ENCODE measurements at places on chromosomes 7 and 10. TPM values are rescaled to one million over a fixed set of nuclear protein-coding genes. Genes with fewer than 3 reads are reported as not detected.
A peak's percentile ranks its signal among the peaks of the same experiment; 100 is the strongest.

GRCh38 chr7:54581511-54581910, 39.3 kb downstream of the VSTM2A start:
- DNase-seq = no peak
- no peaks in the 10 kb centered on the region for H3K27me3 ChIP-seq
- no peak overlapping the region for H3K4me3 ChIP-seq
- H3K4me1 ChIP-seq = no peaks in the 10 kb centered on the region
- H3K36me3 ChIP-seq = no peaks in the 10 kb centered on the region

DNA sequence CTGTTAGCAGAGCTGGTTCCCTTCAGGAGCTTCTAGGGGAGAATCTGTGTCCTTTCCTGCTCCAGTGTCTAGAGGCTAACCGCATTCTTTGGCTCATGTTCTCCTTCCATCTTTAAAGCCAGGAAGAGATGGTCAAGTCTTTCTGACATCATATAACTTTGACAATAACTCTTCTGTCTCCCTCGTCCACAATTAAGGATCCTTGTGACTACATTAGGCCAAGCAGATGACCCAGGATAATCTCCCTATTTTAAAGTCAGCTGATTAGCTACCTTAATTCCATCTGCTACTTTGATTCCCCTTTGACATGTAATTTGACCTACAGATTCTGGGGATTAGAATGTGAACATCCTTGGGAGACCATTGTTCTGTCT, 28.1 kb upstream of the SLC26A4 start:
- no peaks in the 10 kb centered on the region for H3K36me3 ChIP-seq
- no peak overlapping the region for H3K27ac ChIP-seq
- no peaks in the 10 kb centered on the region for H3K4me1 ChIP-seq
- no peak overlapping the region for H3K4me3 ChIP-seq

DNA sequence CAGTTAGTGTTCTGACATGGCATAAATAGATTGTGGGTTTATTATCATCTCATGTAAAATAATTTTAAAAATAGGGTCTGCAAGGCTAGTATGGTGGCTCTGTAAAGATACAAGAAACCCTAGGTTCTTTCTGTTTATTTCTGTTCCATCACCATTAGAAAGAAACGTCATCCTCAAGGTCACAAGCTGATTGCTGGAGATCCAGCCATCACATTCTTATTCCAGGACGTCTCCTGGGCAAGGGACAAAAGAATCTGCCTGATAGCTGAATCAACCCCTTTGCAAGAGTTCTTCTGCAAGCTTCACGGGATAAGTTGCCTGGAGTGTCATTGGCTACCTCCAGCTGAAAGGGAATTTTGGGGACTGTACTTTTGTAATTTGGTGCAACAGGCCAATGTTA, 184.4 kb downstream of the CAMK1D start:
- no peaks in the 10 kb centered on the region for H3K36me3 ChIP-seq
- no peak overlapping the region for H3K4me3 ChIP-seq
- no peak for DNase-seq
- no peak overlapping the region for H3K27ac ChIP-seq

GRCh38 chr10:128191847-128192246, 65.6 kb upstream of the MKI67 start:
- H3K27me3 ChIP-seq = peaks cover 4% of the 10 kb centered on the region
- no peaks in the 10 kb centered on the region for H3K4me1 ChIP-seq
- no peaks in the 10 kb centered on the region for H3K36me3 ChIP-seq
- H3K4me3 ChIP-seq = no peak overlapping the region
- no peak for DNase-seq

DNA sequence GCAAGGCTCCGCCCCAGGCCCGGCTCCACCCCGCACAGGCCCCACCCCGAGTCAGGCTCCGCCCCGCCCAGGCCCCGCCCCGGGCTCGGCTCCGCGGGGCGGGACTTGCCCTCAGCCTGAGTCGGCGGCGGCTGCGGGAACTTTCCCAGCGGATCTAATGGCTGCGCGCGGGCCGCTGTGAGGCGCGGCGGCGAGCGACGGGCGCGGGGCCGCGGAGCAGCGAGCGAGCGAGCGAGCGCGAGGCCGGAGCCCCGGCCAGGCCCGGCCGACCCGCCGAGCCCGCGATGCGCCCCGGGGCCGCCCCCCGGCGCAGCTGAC, at the start of gene INPP5A:
INPP5A (plus strand) TSS at position 104 of the 318 bp plus-strand sequence. CDS start 310 bp downstream, outside the sequence.
- peak within 1 kb of the TSS; percentile 67 for H3K4me3 ChIP-seq
- H3K27me3 ChIP-seq = no peaks in the 10 kb centered on the region
- DNase-seq = no peak
- H3K27ac ChIP-seq = peak within 1 kb of the TSS; percentile 92

DNA sequence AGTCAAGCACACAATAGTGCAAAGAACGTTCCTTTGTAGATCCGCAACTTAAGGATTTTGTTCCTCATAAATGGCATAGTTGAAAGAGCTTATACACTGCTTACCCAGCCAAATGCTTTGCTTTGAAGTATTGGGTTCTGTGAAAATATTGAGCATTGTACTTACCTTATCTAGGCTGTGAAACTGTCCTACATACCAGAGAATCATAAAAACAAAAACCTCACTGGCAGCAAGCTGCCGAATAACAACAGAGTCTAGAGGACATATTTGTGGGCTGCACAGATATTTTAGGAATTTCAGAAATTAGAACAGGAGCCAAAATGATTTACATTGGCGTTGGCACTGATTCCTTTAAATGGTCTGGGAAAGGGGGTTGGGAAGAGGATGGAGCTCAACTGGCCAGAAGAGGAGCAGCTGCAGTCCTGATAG, 174.8 kb downstream of the RTKN2 start:
- peak; percentile 55 for DNase-seq
- no peak overlapping the region for H3K4me3 ChIP-seq
- H3K4me1 ChIP-seq = peaks cover 33% of the 10 kb centered on the region
- peaks cover 19% of the 10 kb centered on the region for H3K36me3 ChIP-seq
- no peaks in the 10 kb centered on the region for H3K27me3 ChIP-seq

DNA sequence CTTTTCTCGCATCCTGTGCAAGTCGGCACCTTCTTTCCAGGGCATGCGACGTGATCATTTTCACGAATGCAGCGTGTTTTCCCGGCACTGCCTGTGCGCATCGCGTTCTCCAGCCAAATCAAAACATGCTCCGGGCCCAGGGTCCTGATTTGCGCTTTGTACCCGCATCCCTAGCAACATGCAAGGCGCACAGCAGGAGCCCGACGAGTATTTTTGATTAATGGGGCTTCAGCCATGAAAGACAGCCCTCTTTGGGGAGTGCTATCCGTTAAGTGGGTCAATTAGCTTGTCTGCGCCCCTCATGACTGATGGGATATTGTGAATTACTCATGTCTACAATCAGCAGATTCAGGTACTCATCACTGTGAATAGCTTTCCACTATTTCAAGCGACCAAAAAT, 243.3 kb upstream of the RNF32 start:
- H3K36me3 ChIP-seq = no peaks in the 10 kb centered on the region
- no peak for DNase-seq
- no peaks in the 10 kb centered on the region for H3K27me3 ChIP-seq
- H3K4me3 ChIP-seq = no peak overlapping the region
- no peaks in the 10 kb centered on the region for H3K4me1 ChIP-seq

DNA sequence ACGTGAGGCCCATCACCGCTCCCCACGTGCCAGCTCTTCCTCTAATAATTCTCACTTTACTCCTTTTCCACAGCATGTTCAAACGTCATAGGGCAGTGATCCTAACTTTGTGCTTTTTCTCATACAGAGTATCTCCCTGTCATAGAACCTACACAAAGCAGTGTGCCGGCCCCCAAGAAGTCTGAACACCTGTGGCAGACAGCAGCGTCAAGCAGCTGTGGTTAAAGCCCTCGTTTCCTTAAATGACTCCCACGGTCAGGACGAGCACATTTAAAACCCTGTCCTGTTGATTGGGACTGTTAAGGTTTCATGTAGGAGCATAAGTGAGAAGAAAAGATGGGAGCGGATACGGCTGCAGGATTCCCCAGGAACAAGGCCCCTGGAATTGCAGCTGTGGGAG, 267.2 kb downstream of the DIP2C start:
- DNase-seq = no peak
- H3K27me3 ChIP-seq = no peaks in the 10 kb centered on the region
- H3K27ac ChIP-seq = no peak overlapping the region
- H3K36me3 ChIP-seq = peaks cover 17% of the 10 kb centered on the region
- no peak overlapping the region for H3K4me3 ChIP-seq

The DBNL gene
- 89.3 TPM for polyA plus RNA-seq

The IL15RA gene
- 67.7 TPM for polyA plus RNA-seq

The HOGA1 gene
- 0.91 TPM for polyA plus RNA-seq

The CAPZA2 gene
- 148 TPM for polyA plus RNA-seq

The GRID1 gene
- 2.6 TPM for polyA plus RNA-seq

The RBM33 gene
- polyA plus RNA-seq = 15.3 TPM

The NAT16 gene
- not detected for polyA plus RNA-seq
